ENCODE measurements at places on chromosomes 2 and 18.

DNA sequence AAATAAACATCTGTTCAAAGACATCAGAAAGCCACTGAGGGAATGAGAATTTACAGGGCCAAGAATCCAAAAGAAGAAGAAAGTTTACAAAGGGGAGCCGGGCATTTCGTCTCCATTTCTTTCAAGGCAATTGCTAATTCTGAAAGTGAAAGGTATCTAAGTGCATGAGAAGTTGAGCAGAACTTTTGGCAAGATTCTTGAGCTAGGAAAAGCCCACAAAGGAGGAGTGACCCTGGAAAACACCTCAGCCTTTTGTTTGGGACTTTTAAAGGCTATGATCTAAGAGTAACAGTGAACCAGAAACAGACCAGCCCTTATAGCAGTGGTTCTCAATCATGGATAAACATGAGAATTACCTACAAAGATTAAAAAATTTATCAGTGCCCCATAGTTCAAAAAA lies 87.4 kb downstream of the MDH1 start:
- no peak for DNase-seq

DNA sequence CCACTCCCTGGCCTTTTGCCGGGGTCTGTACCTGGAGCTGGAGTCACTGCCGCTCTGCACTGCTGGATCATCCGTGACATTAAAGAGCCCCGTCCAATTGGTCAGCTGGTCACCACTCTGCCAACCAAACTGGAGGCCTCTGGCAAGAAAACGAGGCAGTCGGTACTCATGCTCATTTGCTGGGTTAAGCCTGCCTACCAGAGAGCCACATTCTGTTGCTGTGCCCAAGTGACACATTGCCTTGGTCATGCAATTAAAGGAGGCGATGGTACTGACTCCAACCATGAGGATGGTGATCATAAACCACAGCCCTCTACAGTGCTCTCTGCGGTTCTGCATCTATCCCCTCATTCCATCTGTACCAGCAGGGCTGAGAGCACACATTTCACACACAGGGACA lies 35.5 kb downstream of the ST8SIA5 start:
- DNase-seq: no peak

DNA sequence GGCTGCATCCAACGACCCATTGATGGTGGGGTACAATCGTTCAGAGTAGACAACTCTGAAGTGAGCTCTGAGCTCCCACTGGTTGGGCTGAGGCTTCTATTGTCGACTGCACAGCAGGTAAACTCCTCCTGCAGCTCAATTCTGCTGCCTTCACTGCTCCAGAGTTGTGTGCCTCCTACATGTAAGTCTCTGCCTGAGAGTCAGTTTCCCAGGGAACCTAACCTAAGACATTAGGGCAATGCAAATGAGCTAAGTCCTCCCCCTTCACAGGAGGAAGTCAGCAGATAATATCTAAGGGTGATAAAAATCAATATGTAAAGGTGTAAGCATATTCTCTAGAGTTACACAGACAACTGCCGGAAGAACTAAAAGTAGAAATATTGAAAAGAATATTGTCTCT lies 22.5 kb upstream of the ACYP2 start:
- no peak for DNase-seq

DNA sequence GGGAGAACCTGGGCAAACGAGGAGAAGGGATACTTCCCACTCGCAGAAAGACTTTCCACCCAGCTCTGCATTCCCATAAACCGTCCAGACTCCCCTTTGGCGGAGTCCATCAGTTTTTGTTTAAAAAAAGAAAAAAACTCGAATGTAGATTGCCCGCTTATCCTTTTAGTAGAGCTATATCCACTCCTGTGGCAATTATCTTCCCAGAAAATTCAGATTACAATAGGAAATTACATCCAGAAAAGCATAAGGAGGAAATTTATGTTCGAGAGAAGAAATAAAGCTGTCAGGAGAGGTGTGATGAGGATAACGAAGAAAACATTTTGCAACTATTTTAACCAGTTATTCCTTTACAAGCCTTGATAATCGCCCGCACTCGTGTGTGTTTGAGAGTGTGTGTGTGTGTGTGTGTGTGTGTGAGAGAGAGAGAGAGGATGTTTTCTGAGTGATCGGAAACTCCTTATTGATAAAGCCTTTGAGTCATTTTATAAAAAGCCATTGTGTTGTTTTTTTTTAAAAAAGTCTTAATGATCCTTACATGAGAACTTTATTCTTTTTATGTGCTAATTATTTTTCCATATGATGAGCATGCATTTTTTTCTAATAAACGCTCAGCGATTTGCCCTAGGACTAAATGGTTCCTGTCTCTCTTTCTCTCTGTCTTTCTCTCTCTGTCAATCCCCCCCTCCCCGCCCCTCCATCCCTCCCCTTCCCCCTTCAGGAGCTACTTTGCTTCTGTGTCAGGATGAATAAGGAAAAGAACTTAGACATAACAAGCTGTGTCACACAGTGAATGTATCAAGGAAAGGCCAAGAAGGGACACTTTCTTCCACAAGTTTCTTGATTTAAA lies 1.1 kb upstream of the PPP3R1 start:
- no peak for DNase-seq

DNA sequence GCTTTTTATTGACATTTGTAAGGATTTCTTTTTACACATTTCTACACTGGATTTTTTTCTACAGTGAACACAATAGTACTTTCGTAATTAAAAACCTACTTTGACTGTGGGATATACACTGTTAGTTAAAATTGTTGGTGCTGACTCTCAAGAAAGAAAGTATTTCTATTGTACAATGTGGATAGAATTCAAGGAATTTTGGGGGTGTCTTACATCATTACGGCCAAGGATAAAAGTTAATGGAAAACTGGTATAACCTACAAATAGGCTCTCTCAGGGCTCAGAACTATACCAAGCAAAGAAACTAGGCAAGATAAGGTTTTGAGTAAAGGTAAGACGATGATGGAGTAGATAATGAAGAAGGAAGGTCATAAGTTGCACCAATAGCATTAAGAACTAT lies 198.4 kb upstream of the PARD3B start:
- no peak for DNase-seq

- DNase-seq: no peak
Observed at GRCh38 chr2:1593371-1594122, 150.8 kb downstream of the PXDN start.

DNA sequence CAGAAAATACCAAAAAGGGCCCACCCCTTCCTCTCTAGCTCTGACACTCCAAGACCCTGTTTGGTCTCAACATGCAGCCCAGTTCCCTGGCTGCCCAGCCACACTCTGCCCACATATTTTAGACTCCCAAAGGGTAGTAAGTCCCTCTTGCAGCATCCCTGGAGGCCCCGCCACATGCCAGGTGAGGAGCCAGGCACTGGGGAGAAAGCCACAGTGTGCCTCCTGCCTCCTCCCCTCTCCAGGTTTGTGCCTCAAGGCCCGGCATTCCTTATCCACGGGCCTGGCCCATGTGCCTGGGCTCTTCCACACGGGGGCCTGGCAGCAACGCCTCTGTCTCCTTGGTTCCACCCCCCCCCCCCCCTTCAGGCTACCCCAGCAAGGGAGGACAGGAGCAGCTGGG lies 75.5 kb downstream of the HS1BP3 start:
- DNase-seq: no peak

DNA sequence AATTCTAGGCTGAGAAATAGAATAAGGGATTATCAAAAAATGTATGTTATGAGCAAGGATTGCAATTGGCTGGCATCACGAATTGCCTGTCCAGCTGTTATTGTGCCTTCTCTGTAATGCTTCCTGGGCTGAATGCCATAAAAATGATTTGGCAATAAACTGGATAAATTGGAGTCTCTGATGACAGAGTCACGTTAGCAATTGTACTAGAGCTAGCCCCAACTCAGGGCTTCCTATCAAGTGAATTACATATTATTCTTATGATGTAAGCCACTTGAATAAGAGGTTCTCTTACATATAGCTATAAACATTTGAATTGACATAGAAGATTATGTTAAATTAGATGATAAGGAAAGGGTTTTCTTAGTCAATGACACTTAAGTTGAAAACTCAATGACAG lies 607.5 kb upstream of the REG3G start:
- no peak for DNase-seq

DNA sequence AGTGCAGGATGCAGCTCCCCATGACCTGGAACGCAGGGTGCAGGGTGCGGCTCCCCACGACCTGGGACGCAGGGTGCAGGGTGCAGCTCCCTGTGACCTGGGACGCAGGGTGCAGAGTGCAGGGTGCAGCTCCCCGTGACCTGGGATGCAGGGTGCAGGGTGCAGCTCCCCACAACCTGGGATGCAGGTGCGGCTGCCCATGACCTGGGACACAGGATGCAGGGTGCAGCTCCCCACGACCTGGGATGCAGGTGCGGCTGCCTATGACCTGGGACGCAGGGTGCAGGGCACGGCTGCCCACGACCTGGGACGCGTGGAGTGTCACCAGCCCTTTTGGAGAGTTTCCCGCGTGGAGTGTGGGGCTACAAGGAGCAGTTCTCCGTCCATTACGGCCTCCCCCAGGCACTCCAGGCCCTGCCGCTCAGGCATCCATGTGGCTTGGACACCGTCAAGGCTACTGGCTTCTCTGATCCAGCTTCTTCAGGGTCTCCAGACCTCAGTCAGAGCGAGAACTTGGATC lies 38.7 kb downstream of the PXDN start:
- DNase-seq: no peak

- DNase-seq: no peak
Observed at GRCh38 chr2:215418064-215418963, 17.6 kb downstream of the FN1 start.

DNA sequence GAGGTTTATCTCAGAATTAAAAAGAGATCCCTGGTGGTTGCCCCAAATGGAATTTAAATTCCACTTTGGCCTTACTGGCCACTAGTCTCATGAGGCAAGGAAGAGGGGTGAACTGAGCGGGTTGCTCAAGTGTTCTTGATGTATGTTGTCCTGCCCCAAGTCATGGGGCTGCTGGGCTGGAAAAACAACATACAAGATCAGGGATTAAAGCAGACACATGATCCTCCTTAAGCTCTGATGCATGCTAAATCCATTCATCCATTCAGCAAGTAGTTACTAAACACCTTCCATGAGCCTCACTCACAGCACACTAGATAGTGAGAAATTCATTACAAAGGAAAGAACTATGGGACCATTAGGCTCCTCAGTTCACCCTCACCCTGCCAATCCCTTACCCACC lies 196.3 kb downstream of the MREG start:
- no peak for DNase-seq

GRCh38 chr2:72864500-72864899 lies 22.7 kb upstream of the SPR start:
- DNase-seq: no peak

GRCh38 chr18:5955861-5956260 lies 60.5 kb upstream of the TMEM200C start:
- DNase-seq: no peak

- no peak for DNase-seq
Observed at GRCh38 chr2:27681841-27682240, 18.2 kb downstream of the SLC4A1AP start.

DNA sequence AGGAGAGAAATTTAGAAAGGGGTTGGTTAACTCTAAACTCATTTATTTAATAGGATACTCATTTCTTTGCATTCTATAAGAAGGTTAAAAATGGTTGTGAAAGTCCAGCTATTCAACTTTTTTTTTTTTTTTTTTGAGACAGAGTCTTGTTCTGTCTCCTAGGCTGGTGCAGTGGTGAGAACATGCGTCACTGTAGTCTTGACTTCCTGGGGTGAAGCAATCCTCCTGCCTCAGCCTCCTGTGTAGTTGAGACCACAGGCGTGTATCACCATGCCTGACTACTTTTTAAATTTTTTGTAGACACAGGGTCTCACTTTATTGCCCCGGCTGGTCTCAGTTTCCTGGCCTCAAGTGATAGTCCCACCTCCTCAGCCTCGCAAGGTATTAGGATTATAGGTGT lies 11.9 kb downstream of the ELP2 start:
- no peak for DNase-seq

DNA sequence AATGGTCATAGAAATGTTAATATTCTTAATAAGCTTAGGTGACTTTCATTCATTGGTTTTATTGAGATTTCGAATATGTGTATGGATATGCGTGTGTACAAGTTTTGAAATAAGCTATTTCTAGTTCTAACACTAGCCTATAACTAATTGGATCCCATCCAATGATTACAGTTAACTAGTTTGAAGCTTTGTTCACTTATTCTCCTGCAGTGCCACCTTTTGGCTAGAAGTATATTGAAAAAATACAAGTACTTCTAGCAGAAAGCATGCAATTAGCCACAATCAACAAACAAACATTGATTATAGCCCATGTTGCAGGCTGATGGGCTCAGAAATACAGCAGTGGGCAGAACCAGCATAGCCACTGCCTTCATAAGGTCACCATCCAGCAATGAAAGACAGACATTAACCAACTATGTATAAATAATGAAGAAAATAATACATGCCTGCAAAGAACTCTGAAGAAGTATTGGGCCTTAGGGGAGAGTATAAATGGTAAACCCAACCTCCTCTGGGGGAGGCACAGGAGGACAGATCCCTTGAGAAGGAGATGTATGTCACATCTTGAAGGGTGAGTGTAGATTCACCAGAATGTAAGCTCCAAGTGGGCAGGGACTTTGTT lies 5.1 kb upstream of the PIEZO2 start:
- no peak for DNase-seq

DNA sequence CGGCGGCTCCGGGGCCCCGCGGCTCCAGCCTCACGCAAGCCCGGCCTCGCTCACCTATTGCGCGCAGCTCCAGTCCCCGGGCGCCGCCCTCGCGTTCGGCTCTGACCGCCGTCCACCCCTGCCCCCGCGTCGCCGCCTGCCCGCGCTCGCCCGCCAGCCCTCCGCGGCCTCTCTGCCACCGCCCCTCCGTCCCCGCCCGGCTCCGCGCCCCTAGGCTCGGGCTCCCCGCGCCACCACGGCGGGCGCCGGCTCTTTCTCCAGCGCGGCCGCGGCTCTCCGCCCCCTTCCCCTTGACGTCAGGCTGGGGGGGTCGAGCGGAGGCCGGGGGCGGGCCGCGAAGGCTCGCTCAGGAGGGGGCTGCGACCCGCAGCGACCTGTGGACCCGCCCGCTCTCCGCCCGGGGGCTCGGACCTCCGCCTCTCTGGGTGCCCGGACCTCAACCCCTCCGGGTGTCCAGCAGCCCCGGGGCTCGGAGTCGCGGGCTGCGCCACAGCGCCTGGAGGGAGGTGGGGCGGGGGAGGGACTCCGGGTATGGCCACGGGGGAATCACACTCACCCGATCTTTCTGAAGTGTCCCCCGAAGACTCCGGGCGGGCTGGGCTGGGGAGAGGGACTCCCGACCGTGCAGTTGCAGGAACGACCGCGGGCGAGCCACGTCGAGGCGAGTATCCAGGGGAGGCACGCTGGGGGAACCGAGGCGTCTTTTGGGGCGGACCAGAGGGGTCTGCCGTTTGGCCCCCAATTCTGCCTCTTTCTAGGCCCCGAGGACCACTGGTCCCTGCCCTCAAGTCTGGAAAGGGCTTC lies at the start of gene SEMA4C:
Gene SEMA4C (minus strand): TSS at position 259 of the 804 bp plus-strand sequence. CDS start 2,194 bp downstream, outside the sequence.
- DNase-seq: peak; percentile 34

DNA sequence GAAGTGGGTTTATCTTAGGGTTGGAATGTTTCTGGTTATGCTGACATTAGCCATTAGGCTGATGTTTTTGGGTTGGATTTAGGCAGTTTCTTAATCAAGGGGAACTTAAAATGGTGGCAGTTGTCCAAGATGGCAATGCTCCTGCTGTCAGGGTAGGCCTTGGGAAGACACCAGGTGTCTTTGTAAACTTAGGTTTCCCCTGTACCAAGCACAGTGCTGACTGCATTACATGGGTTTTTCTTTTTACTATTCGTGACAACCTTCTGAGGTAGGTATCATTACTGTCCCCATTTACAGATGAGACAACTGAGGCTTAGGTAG lies 528 bp upstream of the ATG16L1 start:
- no peak for DNase-seq

- no peak for DNase-seq
Observed at GRCh38 chr18:63765837-63766236, 9.4 kb upstream of the SERPINB7 start.

Data from activated T-helper 1 cell treated with anti-CD3 and anti-CD28 coated beads, Interleukin-2, amount 50 U/mL, for 16 hours (primary cell).